NCI-H2081 treated with DMSO at 0.1 percent for 48 hours (cell line): ENCODE measurements at places on chromosomes 7 and 10.

GRCh38 chr10:5464546-5464945 is 34.8 kb downstream of the CALML5 start:
- no peak for DNase-seq

DNA sequence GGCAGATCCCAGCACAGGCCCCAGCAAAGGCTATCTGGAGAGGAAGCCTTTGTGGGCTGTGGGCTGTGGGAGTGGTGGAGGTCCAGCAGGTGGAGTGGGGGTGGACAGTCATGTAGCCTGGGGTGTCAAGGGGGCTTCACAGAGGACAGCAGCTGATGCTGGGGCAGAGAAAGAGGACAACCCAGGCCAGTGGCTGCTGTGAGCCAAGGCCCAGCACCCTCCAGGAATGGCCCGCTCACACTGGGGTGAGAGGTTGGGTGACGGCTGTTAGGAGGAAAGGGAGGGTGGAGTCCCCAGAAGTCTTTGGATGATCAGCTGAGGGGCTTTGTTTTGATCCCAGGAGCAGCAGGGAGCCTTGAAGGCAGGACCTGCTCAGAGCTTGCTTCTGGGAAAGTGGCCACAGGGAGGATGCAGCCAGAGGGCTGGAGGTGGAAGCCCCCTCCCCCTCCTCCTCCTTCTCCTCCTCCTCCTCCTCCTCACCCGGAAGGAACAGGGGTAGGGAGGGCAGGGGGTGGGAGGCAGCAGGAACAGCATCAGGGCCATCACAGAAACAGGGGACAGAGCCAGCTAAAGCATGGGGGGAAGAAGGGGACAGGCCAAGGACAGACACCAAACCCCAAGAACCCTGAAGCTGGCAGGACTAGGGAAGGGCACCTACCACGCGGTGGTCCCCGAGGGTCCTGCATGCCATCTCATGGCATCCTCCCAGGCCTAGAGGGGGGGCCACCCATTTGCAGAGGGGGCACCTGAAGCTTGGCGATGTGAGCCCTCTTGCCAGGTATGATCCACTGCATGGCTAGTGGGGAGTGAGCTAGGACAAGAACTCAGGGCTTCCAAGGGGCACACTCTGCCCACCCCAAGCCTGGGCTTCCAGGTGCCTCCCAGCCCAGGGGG is 144.9 kb downstream of the GRID1 start:
- no peak for DNase-seq

DNA sequence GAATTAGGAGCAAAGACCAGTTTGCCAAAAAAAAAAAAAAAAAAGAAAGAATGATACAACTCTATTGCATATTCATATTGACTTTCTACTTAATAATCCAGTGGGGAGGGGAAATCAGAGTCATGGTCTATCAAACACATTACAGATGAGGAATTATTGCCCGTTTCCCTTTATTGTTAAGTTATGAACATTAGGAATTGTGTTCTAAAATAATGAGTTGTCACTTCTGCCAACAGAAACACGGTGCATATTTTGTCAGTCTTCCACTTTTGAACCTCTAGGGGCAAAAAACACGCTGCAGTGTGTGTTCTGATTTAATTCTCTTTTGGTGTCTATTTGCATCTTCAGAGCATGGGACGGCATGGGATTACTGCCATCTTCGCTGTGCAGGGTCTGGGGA is 115.7 kb upstream of the RHOBTB1 start:
- DNase-seq, result no peak

- DNase-seq, result no peak
Observed at GRCh38 chr7:5582532-5582935, 158.9 kb upstream of the TNRC18 start.

DNA sequence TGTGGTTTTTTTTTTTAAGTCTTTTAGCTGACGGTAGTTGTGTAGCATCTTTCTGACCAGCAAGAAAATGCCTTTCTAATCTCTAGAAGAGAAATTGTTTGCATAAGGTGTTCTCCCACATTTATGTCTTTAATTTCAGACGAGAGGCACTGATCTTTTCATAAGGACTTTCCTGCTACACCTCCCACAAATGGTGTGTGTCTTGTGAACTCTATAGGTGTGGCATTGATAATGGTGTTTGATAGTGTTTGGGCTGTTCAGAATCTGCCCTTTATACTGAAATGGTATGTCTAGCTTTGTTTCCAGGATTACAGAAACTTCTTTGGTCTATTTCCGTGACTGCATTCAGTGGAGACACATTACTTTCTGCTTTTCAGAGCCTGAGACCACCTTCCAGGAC is 21.6 kb upstream of the ATXN7L1 start:
- DNase-seq, result no peak

- DNase-seq, result no peak
Observed at GRCh38 chr10:20535897-20536881, 360.9 kb downstream of the NEBL start.
